ENCODE measurements at places on chromosomes 4 and X.

DNA sequence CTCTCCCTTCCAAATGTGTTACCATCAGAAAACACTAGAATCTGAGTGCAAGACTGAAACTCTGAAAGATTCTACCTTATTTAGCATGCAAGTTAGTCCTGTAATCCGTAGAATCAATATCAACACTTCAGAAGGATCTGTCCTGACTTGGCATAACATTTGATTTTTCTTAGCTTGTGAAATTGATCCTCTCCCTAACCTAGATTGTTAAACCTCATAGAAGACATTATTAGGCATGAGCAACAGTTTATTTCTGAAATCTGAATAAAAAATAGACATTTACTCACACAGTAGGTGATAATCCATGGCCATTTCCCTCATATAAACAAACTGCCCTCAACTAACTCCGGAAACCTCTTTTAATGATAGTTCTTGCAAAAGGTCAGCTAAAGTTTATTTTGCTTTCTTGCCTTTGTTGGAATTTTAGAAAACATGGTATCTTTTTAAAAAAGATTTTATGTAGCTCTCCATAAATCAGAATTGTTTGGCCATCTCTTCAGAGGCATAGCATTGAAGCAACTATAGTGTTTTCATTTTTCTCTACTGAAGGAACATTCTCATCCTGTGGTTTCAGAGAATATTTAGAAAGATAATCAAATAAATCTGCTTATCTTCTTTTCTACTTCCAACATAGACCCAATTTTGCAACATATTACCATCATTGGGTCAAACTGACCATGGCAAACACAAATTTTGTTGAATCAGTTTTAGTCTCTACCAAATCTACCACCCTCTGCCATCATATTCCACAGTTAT lies 38.5 kb upstream of the PDLIM5 start:
- no peak for DNase-seq

GRCh38 chr4:177041356-177041755 lies 248.6 kb upstream of the VEGFC start:
- DNase-seq, result no peak

GRCh38 chr4:139617702-139618490 lies 47.7 kb upstream of the MGST2 start:
- no peak for DNase-seq

GRCh38 chr4:96016634-96017299 lies 176.9 kb downstream of the PDHA2 start:
- DNase-seq, result no peak

Measured in HuH-7 (cell line).